ENCODE measurements at places on chromosomes 12 and 14. TPM values are rescaled to one million over a fixed set of nuclear protein-coding genes. Genes with fewer than 3 reads are reported as not detected.

- DNase-seq: no peak
Measured at GRCh38 chr14:62347562-62348011, 585.4 kb downstream of the SNAPC1 start.

DNA sequence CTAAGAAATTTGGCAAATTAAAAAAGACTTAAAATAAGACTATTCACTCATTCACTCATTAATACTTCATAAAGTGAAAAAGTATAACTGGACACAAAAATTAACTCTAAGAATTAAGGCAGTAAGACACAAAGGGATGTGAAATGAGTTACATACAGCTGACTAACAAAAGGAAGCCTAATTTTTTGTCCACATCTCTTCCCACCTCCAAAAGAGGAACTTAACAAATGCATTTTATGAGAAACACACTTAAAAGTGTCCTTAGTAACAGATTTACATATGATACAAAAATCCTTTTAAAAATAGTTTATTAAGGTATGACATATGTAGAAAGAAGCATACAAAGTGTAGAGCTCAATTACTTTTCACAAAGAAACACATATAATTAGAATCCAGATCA, 88.9 kb downstream of the NUMB start:
- DNase-seq: no peak

DNA sequence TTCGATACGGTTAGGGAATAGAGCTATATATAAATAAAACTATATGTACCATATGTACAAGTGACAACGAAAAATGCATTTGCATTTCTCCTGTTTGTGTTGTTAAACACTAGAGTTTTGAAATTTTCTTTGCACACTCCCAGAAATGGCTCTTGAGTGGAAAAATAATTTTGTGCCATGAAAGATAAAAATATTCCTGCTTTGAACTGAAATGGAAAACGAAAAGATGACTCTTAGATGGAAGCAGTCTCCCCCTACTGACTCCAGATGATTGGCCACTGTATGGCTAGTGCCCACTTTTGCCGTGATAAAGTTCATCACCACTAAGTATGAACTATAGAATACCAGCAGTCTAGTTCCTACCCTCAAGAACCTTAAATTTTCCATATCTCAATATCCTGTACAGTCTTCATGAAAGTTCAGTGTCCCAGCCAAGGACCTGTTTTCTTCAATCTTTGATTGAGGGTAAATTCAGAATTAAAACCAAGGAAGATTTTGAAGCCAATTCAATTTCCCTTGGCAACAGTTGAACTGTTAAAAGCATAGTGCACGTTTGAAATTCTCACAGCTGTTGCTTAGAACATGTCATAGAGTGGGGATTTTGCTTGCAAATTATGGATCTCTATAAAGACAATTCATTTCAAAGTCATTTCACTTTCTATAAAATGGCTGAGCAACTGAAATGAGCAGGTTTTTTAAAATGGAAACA, 1.6 kb upstream of the PPP2R5E start:
- no peak for DNase-seq

GRCh38 chr12:116370004-116370404, 92.5 kb upstream of the MED13L start:
- DNase-seq: no peak

DNA sequence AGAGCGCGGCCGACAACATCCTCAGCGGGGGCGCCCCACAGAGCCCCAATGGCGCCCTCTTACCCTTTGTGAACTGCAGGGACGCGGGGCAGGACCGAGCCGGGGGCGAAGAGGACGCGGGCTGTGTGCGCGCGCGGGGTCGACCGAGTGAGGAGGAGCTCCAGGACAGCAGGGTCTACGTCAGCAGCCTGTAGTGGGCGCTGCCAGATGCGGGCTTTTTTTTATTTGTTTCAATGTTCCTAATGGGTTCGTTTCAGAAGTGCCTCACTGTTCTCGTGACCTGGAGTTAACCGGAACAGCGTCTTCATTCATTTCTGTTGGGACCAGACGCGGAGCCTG, 103.8 kb upstream of the FKBP4 start:
- peak; percentile 82 for DNase-seq

The HOXC6 gene
- total RNA-seq: not detected

- no peak for DNase-seq
Measured at GRCh38 chr12:77608271-77608824, 222.3 kb upstream of the NAV3 start.

The PCBP2 gene
- total RNA-seq: 1,184 TPM

DNA sequence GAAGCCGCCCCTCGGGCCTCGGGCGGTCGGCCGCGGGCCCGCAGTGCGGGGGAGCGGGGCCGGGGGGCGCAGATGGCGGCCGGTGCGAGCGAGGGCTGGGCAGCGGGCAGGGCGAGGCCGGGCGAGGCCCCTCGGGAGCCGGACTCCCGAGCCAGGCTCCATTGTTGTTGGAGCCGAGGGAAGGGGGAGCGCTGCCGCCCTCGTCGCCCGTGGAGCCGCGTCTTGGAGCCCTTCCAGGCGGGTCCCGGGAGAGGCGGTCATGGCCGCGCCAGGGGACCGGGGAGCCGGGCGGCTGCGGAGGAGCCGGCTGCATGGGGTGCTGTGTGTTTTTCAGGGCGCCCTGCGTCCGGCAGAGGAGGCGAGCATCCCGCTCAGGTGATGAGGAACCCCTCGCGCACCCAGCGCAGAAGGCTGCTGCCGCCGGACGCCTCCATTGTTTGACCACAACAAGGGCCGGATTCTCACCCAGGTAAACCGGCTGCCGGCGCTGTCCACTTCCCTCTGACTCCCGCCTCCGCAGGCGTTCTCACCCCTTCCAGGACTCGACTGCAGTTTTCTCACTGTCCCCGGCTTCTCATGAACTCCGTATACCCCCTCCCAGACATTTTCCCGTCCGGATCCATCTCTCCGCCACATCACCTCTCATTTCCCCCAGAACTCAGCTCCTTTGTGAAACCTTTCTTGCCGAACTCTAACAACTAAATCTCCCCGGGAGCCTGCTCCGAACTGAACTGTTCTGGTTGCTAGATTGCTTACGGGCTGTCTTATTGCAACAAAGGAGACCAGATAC, 732 bp downstream of the ZNF664 start:
- DNase-seq: peak; percentile 66
